ENCODE measurements at places on chromosomes 5 and 9. TPM values are rescaled to one million over a fixed set of nuclear protein-coding genes. Genes with fewer than 3 reads are reported as not detected.

Gene PGGT1B
- 3.6 TPM for polyA plus RNA-seq

- DNase-seq, result no peak
- H3K36me3 ChIP-seq, result no peaks in the 10 kb centered on the region
- H3K4me1 ChIP-seq, result no peaks in the 10 kb centered on the region
- no peak overlapping the region for H3K4me3 ChIP-seq
- no peaks in the 10 kb centered on the region for H3K27me3 ChIP-seq
- H3K27ac ChIP-seq, result no peak overlapping the region
These were observed 103.6 kb downstream of the PIK3R1 start for GRCh38 chr5:68318955-68319705.

DNA sequence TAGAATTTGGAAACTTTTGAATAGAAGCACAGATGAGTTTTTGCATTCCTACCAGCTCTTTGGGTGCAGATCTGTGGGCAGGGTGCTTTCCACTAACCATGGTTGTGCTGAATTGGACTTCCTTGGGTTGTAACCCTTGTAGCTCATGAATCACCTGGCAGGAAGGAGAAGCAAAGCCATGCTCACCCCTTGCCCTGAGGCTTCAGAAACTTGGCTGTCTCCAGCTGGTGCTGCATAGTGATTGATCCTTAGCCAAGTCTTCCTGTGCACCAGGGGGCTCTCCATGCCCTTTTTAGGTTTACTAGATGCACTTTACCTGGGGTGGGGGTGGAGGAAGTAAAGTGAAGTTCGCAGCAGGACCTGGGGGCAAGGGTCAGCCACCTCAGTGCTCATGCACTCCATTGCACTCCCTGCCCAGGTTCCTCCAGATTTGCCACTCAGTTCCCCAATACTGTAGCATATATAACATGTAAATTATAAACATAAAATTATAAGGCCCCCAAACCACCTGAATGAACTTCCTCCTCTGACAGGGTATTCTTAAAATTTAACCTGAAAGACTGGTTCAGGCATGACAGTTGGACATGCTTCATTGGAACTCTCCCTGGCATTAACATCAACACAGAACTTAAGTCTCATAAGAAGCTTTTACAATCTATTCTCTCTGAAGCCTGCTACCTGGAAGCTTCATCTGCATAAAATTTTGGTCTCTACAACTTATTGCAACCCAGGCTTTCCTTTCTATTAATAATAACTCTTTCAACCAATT, 25.8 kb upstream of the IFNA14 start:
- H3K36me3 ChIP-seq, result no peaks in the 10 kb centered on the region
- H3K4me3 ChIP-seq, result no peak overlapping the region
- no peak overlapping the region for H3K27ac ChIP-seq
- DNase-seq, result no peak
- no peaks in the 10 kb centered on the region for H3K27me3 ChIP-seq

- H3K4me1 ChIP-seq, result no peaks in the 10 kb centered on the region
- no peak overlapping the region for H3K4me3 ChIP-seq
- no peak for DNase-seq
- no peak overlapping the region for H3K27ac ChIP-seq
These were observed 14.1 kb downstream of the TNFSF15 start for GRCh38 chr9:114791736-114792135.

DNA sequence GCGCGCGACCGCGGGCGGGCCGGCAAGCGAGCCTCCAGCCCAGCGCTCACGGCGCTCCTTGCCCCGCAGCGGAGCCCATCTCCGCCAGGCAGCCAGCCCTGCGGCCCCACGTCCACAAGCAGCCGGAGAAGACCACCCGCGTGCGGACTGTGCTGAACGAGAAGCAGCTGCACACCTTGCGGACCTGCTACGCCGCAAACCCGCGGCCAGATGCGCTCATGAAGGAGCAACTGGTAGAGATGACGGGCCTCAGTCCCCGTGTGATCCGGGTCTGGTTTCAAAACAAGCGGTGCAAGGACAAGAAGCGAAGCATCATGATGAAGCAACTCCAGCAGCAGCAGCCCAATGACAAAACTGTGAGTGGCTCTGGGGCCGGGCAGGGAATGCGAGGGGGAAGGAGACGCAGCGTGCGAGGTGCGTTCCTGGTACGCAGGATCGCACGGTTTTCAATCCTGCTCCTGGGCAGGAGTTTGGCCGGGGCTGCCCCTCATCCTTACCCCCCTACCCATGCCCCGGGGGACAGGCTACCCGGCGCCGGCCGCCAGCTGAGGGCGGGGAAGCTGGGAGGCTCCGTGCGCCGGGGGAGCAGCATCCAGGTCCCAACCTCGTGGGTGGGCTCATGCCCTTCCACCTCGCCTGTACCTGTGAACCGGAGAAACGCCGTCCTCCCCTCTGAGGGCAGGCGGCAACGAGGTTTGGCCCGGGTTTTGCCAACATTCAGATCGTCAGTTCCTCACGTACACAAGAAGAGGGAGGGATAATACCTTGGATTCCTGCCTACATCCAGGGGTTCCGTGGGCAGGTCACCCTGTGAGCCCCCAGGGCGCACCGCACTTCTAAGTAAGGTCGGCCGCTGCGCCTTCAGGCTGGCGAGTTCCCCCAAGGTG, 6.6 kb downstream of the ISL1 start:
- no peak overlapping the region for H3K27ac ChIP-seq
- H3K4me3 ChIP-seq, result no peak overlapping the region
- H3K27me3 ChIP-seq, result peaks cover 88% of the 10 kb centered on the region
- H3K36me3 ChIP-seq, result no peaks in the 10 kb centered on the region
- no peaks in the 10 kb centered on the region for H3K4me1 ChIP-seq

DNA sequence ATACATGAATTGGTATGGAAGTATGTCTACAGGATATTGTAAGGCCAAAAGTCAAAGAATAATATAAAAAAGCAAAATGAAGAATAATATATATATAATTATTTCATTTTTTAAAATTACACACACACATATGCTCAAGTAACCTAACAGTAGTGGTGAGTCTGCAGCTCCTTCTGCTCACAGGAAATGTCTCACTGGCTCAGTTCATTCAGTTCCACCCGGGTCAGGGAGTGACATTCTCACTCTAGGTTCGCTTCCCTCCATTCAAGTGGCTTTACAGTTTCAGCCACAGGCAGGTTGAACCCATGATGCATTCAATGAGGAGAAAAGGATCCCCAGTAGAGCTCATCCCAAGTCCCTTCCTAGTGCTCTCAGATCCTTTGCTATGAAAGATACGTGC, 90.8 kb downstream of the SUSD1 start:
- H3K36me3 ChIP-seq, result peaks cover 1% of the 10 kb centered on the region
- no peaks in the 10 kb centered on the region for H3K4me1 ChIP-seq
- no peak for DNase-seq
- no peaks in the 10 kb centered on the region for H3K27me3 ChIP-seq

GRCh38 chr9:131727184-131727759, 12.6 kb downstream of the RAPGEF1 start:
- no peaks in the 10 kb centered on the region for H3K27me3 ChIP-seq
- peaks cover 20% of the 10 kb centered on the region for H3K4me1 ChIP-seq
- H3K4me3 ChIP-seq, result no peak overlapping the region
- no peak for DNase-seq
- no peak overlapping the region for H3K27ac ChIP-seq
- H3K36me3 ChIP-seq, result no peaks in the 10 kb centered on the region

DNA sequence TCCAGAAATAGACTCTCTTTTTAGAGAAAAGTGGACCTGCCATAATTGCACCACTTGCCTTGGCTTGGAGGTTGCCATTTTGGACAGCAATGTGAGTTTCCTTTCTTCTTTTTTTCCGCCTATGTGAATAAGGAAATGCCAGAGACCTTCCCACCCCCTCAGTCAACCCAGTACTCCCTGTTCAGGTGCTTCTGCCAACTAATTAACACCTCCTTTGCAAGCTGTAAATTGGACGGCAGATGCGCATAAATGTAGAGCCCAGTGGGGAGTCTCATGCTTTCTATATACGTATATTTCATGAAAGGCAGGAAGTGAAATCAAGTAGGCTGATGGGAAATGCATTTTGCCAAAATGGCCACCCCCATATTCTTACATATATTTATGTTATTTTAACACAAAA, 269.8 kb upstream of the RFX3 start:
- DNase-seq, result no peak
- H3K36me3 ChIP-seq, result no peaks in the 10 kb centered on the region
- no peaks in the 10 kb centered on the region for H3K4me1 ChIP-seq
- no peak overlapping the region for H3K4me3 ChIP-seq

DNA sequence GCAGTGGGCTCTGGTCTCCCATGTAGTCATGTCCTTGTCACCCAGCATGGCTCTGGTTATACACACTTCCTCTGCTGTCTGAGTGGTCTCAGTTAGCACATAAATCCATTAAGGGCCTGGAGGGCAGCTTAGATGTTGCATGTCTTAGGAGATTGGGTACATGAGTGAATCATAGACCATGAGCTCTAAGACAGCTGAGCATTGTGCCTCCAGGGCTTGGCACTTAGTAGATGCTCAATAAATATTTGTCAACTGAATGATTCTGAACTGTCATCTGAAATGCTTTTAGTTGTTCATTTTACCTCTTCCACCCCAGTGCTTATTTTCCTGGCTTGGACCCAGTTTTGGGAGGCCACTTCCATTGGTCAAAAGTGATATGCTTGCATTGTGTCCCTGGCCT, 135.6 kb downstream of the BOD1 start:
- no peak for DNase-seq
- no peaks in the 10 kb centered on the region for H3K27me3 ChIP-seq
- H3K36me3 ChIP-seq, result no peaks in the 10 kb centered on the region
- no peak overlapping the region for H3K4me3 ChIP-seq
- H3K4me1 ChIP-seq, result no peaks in the 10 kb centered on the region
- H3K27ac ChIP-seq, result no peak overlapping the region
